Uterus (tissue), 4 donors: ENCODE measurements at places on chromosomes 5 and 9. TPM values are rescaled to one million over a fixed set of nuclear protein-coding genes. Genes with fewer than 3 reads are reported as not detected.

DNA sequence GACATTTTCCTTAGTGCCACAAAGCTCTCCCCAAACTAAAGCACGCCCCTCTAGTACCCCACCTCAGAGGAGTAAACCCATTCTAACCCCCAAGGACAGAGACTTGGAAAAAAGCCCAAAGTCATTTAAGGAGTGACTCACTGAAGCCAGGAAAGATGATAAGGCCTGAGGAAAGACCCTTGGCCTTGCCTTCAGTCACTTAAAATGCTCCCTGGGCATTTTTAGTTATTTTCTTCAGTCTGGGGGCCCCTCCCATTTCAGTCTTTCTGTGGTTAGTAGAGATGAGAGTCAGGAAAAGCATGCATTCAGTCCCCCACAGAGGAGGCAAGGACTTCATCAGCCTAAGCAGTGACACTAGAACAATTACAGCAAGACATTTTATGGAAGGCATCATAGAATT lies 13.7 kb upstream of the TLX3 start:
- DNase-seq: no peak

TMEM267 gene
- 20.0 TPM for total RNA-seq

- no peak for DNase-seq
Observed at GRCh38 chr9:98432134-98432533, 176.7 kb upstream of the TBC1D2 start.

NUTM2F gene
- total RNA-seq: not detected

GPR21 gene
- total RNA-seq: 1.5 TPM

GRCh38 chr9:83355024-83355444 lies 183.2 kb downstream of the FRMD3 start:
- no peak for DNase-seq

- no peak for DNase-seq
Observed at GRCh38 chr9:130414910-130415746, 29.6 kb upstream of the ASS1 start.

DNA sequence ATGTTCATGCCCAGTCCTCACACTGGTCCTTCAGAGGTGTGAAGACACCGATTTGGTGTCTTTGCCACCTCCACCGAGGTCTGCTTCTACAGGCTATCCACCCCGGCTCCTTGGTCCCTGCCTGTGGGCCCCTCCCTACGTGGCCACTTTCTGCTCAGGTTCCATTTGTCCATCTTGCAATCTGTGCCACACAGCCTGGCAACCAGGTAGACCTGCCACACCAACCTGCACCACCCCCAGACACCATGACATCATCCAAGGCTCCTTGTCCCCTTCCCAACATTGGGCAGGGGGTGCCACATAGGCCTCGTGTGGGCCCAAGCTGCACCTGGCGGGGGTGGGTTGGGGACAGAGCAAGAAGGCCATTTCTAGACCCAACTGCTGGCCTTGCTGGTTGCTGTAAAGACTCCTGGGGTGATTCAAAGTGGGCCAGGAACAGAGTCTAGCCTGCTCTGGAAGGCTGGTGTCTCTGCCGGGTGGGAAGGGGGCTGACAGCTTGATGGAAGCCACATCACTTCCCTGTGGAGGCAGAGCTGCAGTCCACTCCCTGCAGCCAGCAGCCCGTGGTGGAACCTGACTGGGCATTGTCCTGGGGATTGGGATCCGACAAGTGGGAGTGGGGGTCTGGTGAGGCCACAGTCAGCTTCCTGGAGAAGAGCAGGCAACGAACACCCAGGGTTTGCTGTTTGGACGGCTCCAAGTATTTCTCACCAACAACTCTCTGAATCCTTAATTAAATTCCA lies 65.8 kb upstream of the SLC25A51 start:
- no peak for DNase-seq

ANKRD20A1 gene
- 1.3 TPM for total RNA-seq

- no peak for DNase-seq
Observed at GRCh38 chr5:181153814-181154213, 6.4 kb downstream of the OR2V2 start.

PCSK5 gene
- 8.5 TPM for total RNA-seq

FAM169A gene
- under 0.01 TPM for total RNA-seq
